ENCODE measurements at places on chromosomes 11 and 22.

DNA sequence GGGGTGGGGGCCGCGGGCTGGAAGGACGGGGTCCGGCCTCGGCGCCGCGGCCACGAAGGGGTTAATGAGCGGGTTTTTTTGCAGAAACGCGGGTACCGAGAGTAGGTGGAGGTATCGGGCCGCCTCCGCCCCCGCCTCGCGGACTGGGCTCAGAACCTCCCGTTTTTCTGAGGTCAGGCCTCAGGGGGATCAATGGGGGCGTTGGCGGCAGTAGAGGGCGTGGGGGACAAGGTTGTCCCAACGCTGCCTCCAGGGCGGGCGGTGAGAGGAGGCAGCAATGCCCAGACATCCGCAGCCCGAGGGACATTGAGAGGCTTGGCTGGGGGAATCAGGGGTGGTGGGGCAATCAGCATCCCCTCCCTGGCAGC is 34.8 kb upstream of the PRODH start:
- DNase-seq, result no peak

DNA sequence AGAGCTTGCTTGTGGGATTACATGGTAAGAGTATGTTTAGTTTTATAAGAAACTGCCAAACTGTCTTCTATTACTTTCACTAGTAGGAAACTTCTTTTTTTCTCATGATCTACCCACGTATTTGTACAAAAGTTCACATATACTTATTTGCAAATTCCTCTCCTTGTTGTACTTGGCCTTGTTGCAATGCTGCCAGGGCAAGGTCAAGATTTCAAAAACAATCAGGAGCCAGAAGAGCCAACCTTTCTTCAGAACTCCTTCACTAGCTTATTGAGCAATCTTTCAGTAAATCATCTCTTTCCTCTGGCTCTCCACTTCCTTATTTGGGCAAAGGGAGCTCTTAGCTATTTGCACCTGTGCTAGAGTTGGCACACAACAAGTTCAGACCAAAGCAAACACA is 9.7 kb downstream of the SRSF8 start:
- peak; percentile 28 for DNase-seq

DNA sequence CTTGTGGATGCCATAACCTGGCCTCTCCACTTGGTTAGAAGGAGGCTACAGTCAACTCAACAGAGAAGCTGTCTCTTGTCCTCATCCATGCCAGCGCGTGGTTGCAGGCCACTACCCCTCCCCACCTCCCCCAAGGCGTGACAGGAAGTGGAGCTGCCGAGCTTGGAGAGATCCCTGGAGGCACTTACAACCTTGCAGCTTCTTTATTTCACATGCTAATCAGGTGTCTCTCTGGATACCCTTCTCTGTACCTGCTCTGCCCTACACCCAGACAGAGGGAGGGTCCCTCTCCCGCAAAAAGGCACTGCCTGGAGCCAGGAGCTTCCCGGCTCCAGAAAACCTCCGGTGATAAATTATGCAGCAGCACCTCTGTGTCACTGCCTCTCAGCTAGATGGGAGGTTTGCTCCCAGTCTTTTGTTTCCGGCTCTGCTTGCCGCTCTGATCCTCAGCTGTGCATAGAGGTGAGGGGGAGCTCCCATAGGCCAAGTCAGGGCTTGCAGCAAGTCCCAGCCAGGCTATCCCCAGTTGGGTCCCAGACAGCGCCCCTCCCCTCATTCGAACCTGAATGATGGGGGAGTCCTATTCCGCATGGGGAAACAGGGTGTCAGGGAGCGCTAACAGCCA is 5.7 kb downstream of the LRP4 start:
- DNase-seq, result no peak

GRCh38 chr22:38709306-38709705 is 3.6 kb downstream of the GTPBP1 start:
- no peak for DNase-seq

GRCh38 chr11:66728693-66729385 is at the start of gene SPTBN2:
SPTBN2 (minus strand) TSS chr11:66729216; CDS start chr11:66721240, 7,976 bp downstream.
- DNase-seq, result no peak

GRCh38 chr11:66720223-66720898 is 8.7 kb downstream of the SPTBN2 start:
- DNase-seq, result peak; percentile 56

DNA sequence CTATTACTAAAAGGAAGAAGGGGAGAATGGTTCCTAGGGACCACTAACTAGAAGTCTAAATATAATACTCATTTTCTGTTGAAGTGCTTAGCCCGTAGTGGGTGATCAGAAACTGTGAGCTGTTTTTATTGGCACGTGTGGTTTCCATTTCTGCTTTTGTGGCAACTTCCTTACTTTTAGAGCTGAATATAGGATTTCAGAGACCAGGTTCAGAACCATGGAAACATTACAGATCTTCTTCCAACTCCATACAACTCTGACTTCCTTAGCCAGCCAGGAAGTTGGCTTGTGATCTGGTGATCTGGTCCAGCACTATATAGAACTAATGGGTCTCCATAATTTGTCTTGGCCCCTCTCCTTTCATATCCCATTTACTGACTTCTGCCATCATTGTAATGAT is 2.6 kb upstream of the ME3 start:
- peak; percentile 51 for DNase-seq

DNA sequence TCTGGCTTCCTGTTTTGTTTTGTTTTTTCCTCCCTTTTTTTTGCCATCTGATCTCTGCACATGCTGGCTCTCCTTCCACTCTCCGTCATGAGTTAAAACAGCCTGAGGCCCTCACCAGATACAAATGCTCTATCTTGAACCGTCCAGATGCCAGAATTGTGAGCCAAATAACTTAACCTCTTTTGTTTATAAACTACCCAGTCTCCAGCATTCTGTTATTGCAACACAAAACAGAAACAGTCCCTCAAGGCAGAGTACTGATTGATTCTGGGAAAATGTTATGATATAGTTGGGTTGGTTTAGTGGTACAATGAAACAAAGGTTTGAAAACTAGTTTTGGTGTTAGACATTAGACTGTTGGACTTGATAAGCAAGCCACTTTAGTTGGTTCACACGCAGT is 1390.0 kb upstream of the RAG2 start:
- no peak for DNase-seq

DNA sequence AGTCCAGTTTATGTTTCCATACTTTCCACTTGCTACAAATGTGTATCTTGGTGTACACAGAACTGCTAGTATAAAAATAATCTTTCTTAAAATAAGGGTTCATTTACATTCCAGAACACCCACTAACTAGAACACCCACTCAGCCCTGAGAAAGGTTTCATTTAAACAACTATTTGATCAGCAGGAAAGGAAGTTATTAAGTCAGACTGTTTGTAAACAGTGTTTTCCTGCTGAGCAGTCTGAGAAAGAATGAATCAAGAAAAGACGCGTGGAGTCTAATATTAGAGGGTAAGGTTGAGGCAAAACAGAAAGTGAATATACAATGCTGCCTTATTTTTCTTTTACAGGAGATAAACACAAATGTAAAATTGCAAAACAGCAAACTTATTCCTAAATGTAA is 32.7 kb downstream of the NARS2 start:
- DNase-seq, result no peak

GRCh38 chr11:76609736-76610370 is 60.7 kb downstream of the LRRC32 start:
- no peak for DNase-seq

GRCh38 chr11:67664696-67665540 is 9.5 kb downstream of the ALDH3B2 start:
- no peak for DNase-seq

GRCh38 chr11:45262900-45263299 is 23.2 kb downstream of the SYT13 start:
- no peak for DNase-seq

- peak; percentile 78 for DNase-seq
These were observed 11.1 kb downstream of the NUMA1 start for GRCh38 chr11:72069200-72069599.

- no peak for DNase-seq
These were observed 6.1 kb upstream of the TPP1 start for GRCh38 chr11:6625156-6625831.

DNA sequence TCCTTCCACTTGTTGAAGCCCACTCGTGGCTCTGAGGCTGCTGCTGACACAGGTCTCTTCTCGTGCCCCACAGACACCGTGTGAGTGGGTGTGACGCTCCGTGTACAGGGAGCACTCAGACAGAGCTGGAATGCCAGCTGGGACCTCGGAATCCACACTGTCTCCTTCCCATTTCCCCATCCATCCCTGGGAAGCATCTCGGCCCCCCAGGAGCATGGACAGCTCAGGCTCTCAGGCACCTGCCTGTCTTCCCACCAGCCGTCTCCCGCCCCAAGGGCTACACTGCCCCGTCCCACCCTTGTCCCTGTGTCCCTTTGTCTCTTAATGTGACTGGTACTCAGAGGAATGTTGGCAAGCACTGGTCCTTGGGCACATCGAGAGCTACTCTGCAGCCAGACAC is 63.8 kb downstream of the ARHGAP8 start:
- no peak for DNase-seq

DNA sequence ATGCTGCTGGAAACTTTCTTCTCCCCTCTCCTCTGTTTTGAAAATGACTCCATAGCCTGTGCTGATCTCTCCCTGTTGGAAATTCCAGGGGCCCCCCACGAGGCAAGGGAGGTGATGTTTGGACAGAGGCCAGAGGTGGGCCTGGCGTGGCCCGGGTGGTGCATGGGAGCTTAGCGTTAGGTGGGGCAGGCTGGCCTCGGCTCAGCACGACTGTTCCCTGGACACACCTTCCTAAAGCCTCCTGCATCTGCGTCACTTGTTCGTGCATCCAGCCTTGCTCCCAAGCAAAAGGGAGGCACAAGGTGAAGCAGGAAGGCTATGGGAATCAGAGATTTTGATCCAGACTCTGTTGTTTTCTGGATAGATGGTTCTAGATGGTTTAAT is 135.2 kb downstream of the CEP164 start:
- no peak for DNase-seq

- DNase-seq, result no peak
These were observed 9.8 kb downstream of the PPP6R3 start for GRCh38 chr11:68470304-68470811.

- peak; percentile 57 for DNase-seq
These were observed 104.8 kb downstream of the MICAL2 start for GRCh38 chr11:12215181-12215593.

DNA sequence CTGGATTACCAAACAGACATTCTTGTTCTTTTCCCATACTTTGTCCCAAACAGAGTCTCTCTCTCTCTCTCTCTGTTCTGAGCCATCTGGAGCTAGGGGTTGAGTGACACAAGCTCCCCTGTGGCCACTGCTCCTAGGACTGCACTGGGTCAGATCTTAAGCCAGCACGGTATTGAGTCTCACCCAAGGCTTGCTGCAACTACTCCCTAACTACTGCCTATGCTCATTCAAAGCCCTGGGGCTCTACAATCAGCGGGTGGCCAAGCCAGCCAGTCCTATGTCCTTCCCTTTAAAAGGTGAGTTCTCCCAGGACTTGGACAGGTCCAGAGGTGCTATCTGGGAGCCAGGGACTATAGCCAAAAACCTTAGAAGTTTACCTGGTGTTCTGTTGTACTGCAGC is 385.6 kb downstream of the CNTN5 start:
- DNase-seq, result no peak

DNA sequence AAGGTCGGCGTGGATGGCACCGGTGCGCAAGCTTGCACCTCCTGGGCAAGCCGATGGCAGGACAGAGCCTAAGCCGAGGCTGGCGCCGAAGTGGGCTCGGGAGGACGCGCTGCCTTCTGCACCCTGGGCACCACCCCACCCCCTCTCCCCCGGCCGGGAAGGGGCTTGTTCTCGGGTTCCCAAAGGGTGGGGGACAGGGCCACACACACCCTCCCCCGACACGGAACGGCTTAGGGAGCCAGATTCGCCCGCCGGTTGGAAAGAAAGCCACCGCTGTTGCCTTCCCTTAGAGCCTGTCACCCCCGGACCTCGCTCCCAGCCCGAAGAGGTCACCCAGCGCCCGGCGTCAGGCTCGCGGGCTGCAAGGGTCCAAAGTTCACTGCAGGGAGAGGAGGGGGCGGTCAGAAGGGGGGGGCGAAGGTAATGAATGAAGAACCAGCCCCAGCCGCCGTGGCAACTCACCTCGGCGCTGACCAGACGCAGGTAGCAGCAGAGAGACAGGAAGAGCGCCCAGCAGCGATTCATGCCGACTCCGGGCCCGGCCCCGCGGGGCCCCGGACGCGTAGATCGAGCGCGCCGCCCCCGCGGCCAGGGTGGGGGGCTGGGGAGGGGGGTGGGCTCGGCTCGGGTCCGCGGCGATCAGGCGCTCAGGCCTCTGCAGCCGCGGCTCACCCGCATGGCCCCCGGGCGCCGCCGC is 1.2 kb downstream of the PDGFB start:
- no peak for DNase-seq

DNA sequence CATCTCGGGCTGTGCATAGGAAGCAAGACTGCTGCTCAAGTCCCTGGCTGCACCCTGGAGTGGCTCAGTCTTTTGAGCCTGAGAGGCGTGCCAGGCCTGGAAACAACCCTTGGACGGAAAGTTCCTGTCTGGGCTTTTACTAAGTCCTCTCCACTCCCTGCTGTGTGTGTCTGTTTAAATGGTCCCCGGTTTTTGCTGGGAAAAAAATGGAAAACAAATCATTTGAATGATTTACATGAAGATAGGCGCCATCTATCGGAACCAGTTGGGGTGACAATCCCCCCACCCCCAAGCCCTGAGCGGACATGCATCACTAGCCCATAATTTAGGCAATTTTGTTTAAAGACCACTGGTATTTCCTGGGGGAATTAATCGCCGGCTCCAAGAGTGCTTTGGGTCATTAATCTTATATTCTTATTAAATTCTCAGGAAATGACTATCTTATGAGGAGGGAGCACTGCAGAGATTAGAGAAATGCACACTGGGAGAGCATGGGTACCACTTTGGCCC is 2.7 kb upstream of the GAB2 start:
- peak; percentile 69 for DNase-seq

DNA sequence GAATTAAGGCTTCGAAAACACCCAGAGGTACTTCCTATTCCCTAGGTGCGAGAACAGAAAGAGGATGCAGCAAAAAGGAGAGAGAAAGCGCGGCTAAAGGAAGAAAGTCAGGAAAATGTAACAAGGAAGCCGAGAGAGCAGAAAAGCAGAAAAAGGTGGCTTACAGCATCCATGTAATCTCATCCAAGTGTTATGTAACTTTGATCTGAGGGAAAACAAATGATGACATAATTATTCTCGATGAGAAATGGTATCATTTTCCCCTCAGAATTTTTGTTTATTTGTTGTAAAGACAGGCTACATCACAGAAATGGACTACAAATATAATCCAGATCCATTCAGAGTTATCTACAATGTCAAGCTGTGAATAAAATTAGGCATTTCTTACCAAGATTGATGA is 69.1 kb upstream of the APOA1 start:
- DNase-seq, result peak; percentile 33

DNA sequence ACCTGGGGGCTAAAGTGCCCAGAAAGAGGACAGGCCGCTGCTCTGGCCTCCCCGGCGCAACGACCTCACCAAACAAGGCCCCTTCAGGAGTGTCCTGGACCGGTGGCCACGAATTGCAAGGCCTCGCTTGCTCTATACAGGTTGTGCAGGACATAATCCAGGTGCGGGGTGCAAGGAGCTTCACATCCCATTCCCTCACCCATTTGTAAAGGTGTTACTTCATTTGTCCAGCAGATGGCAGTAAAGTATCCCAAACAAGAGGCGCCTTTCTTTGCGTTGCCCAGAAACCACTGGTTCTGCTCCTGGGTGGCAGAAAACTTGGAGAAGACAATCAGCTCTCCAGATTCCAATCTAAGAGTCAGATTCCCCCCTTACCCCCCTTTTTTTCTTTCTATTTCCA is 35.9 kb upstream of the PRDM11 start:
- DNase-seq, result peak; percentile 68

- peak; percentile 9 for DNase-seq
These were observed 4.4 kb upstream of the ENDOD1 start for GRCh38 chr11:95085117-95085816.

All from inflammatory macrophage treated with lipopolysaccharide for 4 hours (primary cell).